ENCODE measurements at places on chromosomes 1 and 21. TPM values are rescaled to one million over a fixed set of nuclear protein-coding genes. Genes with fewer than 3 reads are reported as not detected.

DNA sequence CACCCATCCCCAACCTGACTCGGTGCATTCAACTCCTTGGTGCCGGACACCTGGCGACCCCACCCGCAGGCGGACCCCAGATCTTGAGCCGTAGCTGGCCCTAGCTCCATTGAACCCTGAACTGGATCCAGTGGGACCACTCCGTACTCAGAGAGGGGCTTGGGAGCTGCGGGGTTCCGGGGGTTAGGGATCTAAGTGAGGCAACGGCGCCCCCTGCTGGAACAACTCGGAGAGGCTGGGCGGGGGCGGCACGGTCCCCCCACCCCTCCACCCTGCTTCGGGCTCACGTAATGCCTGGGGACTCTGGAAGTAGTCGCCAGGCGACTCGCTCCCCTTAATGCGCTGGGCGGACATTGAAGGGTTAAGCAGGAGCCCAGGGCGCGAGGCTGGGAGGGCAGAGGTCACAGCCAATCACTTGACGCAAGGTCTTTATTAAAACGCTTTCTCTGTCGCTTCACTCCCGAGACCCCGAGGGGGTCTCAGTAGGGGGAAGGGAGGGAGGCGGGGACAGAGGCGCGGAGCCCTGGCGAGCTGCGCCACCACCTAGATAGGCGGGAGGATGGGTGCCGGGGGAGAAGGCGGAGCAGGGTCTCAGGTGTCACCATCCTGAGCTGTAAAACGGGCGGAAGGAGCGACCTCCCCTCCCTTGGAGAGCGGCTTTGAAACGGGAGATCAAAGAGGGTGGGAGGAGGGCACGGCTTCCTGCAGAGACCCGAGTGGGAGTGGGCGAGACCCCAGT is 704 bp upstream of the CRABP2 start:
- peak overlapping the region; percentile 94 for H3K4me3 ChIP-seq
- no peaks in the 10 kb centered on the region for H3K36me3 ChIP-seq
- peaks cover 44% of the 10 kb centered on the region for H3K27me3 ChIP-seq

- no peak overlapping the region for H3K27ac ChIP-seq
- peaks cover 47% of the 10 kb centered on the region for H3K27me3 ChIP-seq
- no peaks in the 10 kb centered on the region for H3K4me1 ChIP-seq
- no peaks in the 10 kb centered on the region for H3K36me3 ChIP-seq
- no peak for DNase-seq
These were observed 55.4 kb upstream of the CAMK1G start for GRCh38 chr1:209527993-209528717.

- no peaks in the 10 kb centered on the region for H3K36me3 ChIP-seq
- no peak overlapping the region for H3K27ac ChIP-seq
- no peak for DNase-seq
These were observed 128.4 kb upstream of the CAMK1G start for GRCh38 chr1:209455145-209455544.

- H3K4me1 ChIP-seq: no peaks in the 10 kb centered on the region
- no peak for DNase-seq
- H3K36me3 ChIP-seq: no peaks in the 10 kb centered on the region
These were observed 62.3 kb upstream of the ADARB1 start for GRCh38 chr21:45011911-45012661.

GRCh38 chr1:206568256-206568655 is 44.0 kb downstream of the EIF2D start:
- peak overlapping the region; percentile 97 for H3K27ac ChIP-seq
- H3K27me3 ChIP-seq: no peaks in the 10 kb centered on the region
- H3K36me3 ChIP-seq: peaks cover 81% of the 10 kb centered on the region
- H3K4me1 ChIP-seq: peaks cover 100% of the 10 kb centered on the region
- peak; percentile 68 for DNase-seq

- H3K27me3 ChIP-seq: peaks cover 48% of the 10 kb centered on the region
- DNase-seq: no peak
- no peaks in the 10 kb centered on the region for H3K36me3 ChIP-seq
These were observed 161.7 kb downstream of the FCRL5 start for GRCh38 chr1:157390651-157391050.

- H3K4me3 ChIP-seq: no peak overlapping the region
- H3K4me1 ChIP-seq: no peaks in the 10 kb centered on the region
- H3K27me3 ChIP-seq: no peaks in the 10 kb centered on the region
- H3K36me3 ChIP-seq: no peaks in the 10 kb centered on the region
- DNase-seq: no peak
These were observed 47.8 kb upstream of the PBX1 start for GRCh38 chr1:164511001-164511705.

Gene LAMB3
- total RNA-seq: 5.9 TPM
